ENCODE measurements at places on chromosomes 13 and 19.
A peak's percentile ranks its signal among the peaks of the same experiment; 100 is the strongest.

- no peak for DNase-seq
Observed at GRCh38 chr13:99834246-99834645, 137.3 kb downstream of the ZIC5 start.

DNA sequence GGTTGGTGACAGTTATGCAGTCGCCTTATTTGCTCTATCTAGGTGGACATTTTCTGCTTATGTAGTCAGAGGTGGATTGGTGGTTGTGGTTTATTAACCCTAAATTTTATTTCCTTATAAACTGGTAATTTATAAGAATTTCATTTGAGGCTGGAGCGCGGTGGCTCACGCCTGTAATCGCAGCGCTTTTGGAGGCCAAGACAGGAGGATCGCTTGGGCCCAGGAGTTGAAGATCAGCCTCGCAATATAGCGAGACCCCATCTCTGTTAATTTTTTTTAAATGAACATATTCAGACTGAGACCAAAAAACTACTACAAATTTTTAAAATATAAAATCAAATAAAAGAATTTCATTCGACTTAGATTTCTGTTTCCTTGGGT lies 810 bp downstream of the ZNF627 start:
- no peak for DNase-seq

- no peak for DNase-seq
Observed at GRCh38 chr13:111318386-111318785, 2.1 kb upstream of the TEX29 start.

GRCh38 chr13:113917594-113918371 lies 53.9 kb upstream of the GAS6 start:
- DNase-seq = no peak

GRCh38 chr19:11921852-11922495 lies 2.9 kb upstream of the ZNF700 start:
- DNase-seq = peak; percentile 53

DNA sequence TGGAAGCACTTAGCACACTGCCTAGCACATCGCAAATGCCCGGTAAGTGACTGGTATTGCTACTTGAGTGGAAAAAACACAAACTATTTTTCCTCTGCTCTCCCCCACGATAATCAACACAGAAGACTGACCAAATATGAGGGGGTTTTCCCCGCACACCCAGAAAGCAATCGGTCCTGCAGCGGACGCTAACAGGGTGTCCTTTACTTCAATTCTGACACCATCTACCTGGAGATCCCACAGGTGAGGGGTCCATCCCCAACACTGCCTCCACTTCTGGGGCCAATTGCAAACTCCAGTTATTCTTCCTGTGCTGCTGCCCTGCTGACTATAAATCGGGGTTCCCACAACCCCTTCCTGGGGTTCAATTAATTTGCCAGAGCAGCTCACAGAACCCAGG lies 26.2 kb upstream of the PLEKHF1 start:
- DNase-seq = no peak

- no peak for DNase-seq
Observed at GRCh38 chr19:47120470-47121067, 7.0 kb upstream of the ZC3H4 start.

DNA sequence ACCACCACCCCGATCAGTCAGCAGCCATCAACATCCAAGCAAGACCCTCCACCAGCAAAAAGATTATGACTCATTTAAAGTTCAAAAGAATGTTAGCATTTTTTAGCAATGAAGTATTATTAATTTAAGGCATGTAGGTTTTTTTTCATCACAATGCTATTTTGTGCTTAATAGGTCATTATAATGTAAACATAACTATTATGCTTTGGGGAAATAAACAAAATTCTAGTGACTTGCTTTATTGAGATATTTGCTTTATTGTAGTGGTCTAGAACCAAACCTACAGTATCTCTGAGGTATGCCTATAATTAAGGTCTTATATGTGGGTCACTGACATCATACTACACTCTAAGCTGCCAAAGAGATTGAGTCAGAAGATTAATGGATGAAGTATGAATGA lies 20.0 kb downstream of the KLF12 start:
- DNase-seq = no peak

- DNase-seq = no peak
Observed at GRCh38 chr19:34148658-34149185, 23.6 kb upstream of the LSM14A start.

- DNase-seq = no peak
Observed at GRCh38 chr19:50639121-50640112, at the start of gene SYT3. Gene SYT3 (minus strand): TSS chr19:50639881. CDS start chr19:50637411, 2,470 bp downstream.

DNA sequence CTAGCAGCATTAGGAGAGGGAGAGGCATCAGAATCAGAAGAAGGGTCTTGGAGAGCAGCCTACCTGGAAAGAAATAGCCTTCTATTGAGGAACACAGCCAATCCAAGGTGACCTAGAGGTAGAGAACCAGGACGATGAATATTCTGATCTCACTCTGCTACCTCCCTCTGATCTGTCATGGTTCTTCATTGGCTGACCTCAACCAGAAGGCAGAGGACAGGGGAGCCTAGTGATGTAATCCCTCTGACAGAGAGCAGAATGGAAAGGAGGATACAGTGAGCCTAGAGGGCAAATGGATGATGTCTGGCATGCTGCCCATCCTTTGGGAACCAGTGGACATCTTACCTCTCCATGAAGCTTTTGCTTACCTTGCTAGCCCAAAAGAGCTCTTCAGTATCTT lies 3.6 kb downstream of the ZNF507 start:
- no peak for DNase-seq

Measured in ovary (tissue), 10 donors.